ENCODE measurements at places on chromosomes 3 and 15. TPM values are rescaled to one million over a fixed set of nuclear protein-coding genes. Genes with fewer than 3 reads are reported as not detected.

DNA sequence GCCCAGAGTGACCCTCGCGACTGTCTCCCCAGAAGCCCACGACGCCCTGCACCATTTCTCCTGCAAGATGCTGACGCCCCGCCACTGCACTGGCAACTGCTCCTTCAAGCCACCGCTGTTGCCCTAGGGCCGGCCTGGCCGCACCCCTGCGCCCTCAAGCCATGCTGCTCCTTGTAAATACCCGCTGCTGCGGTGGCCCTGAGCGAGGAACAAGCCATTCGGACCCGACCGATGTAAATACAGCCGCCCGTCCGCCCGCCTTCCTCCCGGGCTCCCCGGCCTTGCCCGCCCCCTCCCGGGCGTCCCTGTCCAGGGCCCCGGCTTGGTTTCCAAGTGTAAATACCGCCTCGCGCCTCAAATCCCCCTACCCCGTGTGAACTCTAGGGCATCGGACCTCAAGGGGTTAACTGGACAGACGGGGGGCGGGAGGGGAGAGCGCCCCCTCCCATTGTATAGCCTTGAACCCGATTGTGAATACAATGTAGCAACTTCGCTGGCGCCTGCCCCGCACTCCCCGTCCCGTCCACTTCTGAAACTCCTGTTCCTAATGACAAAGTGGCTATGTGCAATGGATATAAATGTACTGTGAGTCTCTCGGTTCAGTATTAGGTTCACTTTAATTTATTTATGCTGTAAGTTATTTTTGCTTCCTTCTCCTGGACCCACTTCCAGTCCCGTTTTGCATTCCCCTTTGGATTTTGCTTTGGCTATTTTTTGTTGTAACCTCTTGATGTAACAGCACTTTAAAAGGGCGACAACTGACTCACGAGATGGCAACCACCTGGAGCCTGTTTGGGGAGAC lies 5.9 kb downstream of the RNU6-1 start:
- DNase-seq = peak; percentile 86

GRCh38 chr15:69838994-69839393 lies 258.7 kb downstream of the TLE3 start:
- no peak for DNase-seq

GRCh38 chr3:188309437-188310269 lies 155.7 kb downstream of the LPP start:
- DNase-seq = no peak

GRCh38 chr15:84810073-84810840 lies 6.9 kb upstream of the ALPK3 start:
- no peak for DNase-seq

Gene CGNL1
- total RNA-seq = 6.2 TPM

GRCh38 chr3:154428286-154429206 lies 1.4 kb downstream of the GPR149 start:
- no peak for DNase-seq

- no peak for DNase-seq
Observed at GRCh38 chr3:12955651-12956315, 114.4 kb upstream of the RPL32 start.

GRCh38 chr15:35757361-35757760 lies 211.4 kb upstream of the DPH6 start:
- DNase-seq = no peak

DNA sequence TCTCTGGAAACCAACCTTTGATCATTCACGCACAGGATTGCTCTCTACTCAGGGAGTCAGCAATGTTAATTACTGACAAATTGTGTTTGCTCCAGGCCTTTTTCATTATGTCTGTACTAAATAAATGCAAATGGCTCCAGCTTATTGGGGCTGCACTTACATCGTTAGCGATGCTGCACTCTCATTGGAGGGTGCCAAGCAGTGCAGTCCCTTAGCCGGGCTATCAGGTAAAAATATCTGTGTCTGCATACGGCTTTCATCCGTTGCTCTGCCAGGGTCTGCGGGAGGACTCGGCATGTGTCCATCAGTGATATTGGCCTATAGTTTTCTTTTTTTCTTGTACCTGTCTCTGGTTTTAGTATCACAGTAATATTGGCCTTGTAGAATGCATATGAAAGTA lies 471.5 kb upstream of the CADM2 start:
- DNase-seq = no peak

GRCh38 chr3:53830944-53831343 lies 15.3 kb downstream of the CHDH start:
- DNase-seq = no peak

Gene AGBL1
- total RNA-seq = not detected

- no peak for DNase-seq
Observed at GRCh38 chr3:55728461-55729100, 241.5 kb upstream of the WNT5A start.

GRCh38 chr3:28651159-28651558 lies 302.5 kb upstream of the AZI2 start:
- no peak for DNase-seq

Gene IL16
- not detected for total RNA-seq

GRCh38 chr3:50208677-50209344 lies 3.7 kb downstream of the SLC38A3 start:
- no peak for DNase-seq

- no peak for DNase-seq
Observed at GRCh38 chr15:26771578-26772153, 1.2 kb downstream of the GABRB3 start.

Gene ARL6IP5
- 116 TPM for total RNA-seq

Gene TTC14
- total RNA-seq = 56.8 TPM

Gene ETV5
- total RNA-seq = 58.4 TPM

- DNase-seq = no peak
Observed at GRCh38 chr15:65217526-65218482, 6.5 kb upstream of the CILP start.

DNA sequence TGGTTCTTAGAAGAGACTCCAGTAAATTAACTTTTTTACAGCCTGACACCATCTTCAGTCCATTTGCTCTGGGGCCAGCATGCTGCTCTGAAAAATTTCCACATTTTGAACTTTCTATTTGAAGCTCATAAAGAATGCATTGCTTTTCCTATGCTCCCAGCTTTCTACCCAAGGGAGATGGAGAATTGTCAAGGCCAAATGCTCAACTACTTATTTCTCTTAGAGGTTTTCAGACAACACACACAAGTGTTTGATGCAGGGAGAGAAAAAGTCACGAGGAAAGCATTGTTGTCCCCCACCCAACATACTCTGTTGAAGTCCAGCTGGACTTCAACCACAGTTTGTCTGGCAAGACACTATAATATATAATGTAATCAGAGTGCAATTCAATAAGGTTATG lies 100.3 kb upstream of the CADPS start:
- DNase-seq = no peak

DNA sequence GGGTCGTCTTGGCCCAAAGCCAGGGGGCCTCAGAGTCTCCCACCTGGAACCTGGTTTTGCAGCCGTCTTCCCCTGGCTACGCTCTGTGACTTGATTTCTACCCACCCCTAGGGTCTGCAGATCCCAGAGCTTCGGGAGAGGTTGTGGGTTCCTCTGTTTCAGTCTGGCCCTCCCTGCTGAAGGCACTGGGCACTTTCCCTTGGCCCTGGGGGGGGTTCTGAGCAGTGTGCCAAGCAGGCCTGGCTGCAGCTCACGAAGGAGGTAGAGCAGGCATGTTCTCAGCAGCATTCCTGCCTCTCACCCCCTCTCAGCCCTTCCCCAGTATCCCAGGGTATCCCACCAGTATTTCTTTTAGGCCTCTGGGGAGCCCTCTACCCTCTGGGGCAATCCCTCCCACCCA lies 99.0 kb downstream of the TMEM266 start:
- DNase-seq = no peak

Gene RTP4
- total RNA-seq = not detected

DNA sequence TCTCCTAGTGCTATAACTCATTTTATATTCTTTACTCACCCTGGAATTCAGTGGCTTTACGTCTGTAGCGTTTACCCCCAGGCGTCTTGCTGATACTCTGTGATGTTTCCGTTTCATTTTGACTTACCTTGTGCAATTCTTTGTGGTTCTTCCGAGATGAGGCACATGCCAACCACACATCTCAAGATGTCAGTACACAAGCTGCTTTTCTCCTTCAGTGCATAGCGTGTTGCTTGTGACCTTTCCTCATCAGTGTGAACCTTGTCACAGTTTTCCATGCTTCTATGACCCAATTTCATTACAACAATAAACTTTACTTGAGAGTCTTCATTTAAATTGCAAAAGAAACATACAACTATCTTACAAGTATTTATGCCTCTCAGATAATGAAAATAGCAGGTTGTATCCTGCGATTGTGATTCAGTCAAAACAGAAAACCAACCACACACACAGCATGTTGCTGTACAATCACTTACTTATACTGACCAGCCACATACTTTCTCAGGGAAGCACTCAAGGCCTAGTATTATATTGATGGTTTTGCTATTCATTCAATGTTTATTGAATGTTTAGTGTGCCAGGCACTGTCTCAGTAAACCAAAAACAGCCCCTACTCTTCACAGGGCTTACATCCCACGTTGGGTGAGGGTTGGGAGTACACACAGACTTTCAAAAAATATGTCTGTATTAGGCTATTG lies 4.6 kb upstream of the TBL1XR1 start:
- no peak for DNase-seq

- no peak for DNase-seq
Observed at GRCh38 chr15:68868296-68868695, 47.6 kb upstream of the ANP32A start.

GRCh38 chr3:191236646-191237045 lies 37.6 kb downstream of the OSTN start:
- no peak for DNase-seq

Gene ANXA2
- total RNA-seq = 2,961 TPM

DNA sequence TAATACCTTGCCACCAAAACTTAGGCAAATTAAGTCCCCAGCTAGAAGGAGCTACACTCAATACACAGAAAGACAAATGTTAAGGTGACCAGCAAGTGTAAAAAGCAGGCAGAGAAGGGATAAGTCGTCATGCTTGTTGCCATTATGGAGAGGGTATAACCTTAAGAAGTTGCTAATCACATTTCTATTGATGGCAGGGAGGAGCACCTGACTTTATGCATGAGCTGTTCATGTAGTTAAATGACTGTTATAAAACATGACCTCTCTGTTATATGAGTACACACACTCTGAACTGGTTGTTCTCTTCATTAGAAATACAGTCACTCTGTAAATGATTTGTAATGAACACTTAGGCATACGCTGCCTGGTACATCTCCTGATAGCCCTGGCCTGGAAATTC lies 6.6 kb upstream of the CCNL1 start:
- no peak for DNase-seq

- DNase-seq = no peak
Observed at GRCh38 chr3:159451067-159451466, 537.6 kb upstream of the IL12A start.

Gene CCR4
- not detected for total RNA-seq

Gene CHRM5
- total RNA-seq = not detected

Gene HTR3E
- total RNA-seq = not detected

- DNase-seq = no peak
Observed at GRCh38 chr3:54817628-54818027, 110.2 kb downstream of the LRTM1 start.

- no peak for DNase-seq
Observed at GRCh38 chr3:50423543-50423942, 64.2 kb upstream of the TMEM115 start.

DNA sequence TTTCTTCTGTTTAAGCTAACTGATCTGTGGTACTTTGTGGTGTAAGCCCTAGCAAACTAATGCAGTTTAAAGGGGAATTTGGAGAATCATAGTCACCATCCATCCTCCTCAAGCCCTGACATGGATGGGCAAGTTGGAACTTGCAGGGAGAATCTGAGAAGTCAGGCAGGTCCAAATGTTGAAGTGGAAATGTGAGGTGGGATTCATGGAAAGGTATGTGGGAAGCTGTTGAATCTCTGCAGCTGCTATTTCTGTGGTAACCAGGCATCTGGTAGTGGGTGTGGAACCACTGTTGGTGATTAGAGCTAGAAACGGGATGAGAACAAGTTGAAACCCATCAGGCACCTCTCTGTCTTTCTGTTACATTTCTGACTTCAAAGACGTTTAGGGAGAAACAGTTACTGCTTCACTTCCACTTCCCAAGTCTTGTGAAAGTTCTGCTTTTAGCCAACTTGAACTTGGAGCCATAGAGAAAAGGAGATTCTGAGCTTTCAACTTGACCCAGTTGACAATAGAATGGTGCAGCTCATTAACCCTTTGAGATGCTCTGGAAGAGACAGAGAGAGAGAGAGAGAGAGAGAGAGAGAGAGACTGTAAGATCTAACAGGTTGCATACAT lies 38.1 kb upstream of the NMNAT3 start:
- no peak for DNase-seq

DNA sequence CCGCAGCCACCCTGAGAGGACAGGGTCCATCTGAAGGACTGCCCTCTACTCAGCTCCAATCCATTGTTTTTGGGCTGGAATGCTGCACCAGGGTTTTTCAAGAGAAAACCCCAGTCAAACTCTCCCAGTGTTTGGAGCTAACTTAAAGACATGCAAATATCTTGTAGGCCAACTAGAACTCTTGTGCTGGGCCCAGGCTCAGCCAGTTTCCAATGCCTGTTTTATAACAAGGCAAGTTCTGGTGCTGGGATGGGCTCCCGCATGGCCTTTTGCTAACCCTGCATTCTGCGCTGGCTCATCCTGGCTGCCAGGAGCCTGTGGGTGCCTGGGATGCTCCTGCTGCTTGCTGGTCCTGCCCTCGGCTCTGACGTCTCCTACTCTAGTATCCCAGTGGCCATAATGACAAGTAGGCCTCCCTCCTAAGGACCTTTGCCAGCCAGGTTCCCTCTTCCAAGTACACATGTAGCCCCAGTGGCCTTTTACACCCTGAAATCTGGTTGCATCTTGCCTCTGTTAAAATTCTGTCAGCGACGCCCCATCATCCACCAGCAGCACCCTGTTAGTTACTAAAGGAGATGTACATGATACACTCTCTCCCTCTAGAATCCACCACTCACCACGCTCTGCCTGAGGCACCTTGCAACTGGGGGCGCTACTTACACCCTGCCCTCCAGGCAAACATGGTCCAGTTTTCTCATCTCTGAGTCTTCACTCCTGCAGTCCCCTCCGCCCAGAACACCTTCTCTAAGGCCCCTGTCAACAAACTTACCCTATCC lies 30.5 kb upstream of the RAB6B start:
- DNase-seq = peak; percentile 68

DNA sequence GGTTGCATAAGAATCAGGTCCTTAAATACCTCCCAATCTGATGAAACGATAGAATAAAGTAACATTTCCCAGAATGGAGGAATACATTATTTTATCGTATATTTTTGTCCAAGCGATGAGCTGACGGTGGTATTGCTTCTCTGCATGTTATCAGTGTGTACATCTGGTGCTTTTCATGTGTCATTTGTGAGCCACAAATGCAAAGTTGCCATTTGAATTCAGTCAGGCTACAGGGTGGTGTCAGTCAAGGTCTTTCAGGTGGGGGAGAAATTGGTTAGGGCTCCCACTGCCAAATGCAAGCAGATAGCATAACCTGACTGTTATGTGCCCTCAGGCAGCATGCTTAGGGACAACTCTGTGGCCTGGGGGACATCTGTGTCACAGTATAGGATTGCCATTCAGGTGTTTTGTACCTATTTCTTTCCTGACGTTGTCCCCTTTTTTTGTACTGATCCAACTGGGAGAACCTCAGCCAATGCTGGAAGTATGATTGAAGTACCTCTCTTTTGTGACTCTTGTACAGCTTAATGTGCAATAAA lies 26.5 kb upstream of the TIMP4 start:
- no peak for DNase-seq

Gene ZKSCAN7
- total RNA-seq = 7.4 TPM

Gene PLA2G4E
- not detected for total RNA-seq

Gene DUOX1
- total RNA-seq = not detected
